ENCODE measurements at places on chromosomes 12 and 14.

GRCh38 chr12:3142386-3142785, 65.2 kb downstream of the TSPAN9 start:
- DNase-seq = no peak

DNA sequence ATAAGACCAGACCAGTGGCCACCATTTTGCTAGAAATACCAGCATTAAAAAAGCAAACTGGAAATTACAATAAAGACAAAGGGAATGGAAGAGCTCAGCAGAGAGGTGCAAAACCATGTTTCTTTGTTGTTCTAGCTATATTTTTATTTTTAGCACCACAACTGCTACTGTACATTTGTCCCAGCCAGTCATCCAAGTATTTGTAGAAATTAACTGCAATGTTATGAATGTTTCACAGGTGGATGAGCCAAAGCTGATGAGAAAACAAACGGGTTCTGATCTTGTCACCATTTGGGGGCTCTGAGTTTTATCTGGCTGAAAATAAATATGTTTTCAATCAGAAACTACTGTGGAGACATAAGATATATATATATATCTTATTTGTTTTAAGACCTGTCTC, 24.9 kb upstream of the GCH1 start:
- no peak for DNase-seq

GRCh38 chr12:74227846-74228545, 309.6 kb upstream of the ATXN7L3B start:
- DNase-seq = no peak

DNA sequence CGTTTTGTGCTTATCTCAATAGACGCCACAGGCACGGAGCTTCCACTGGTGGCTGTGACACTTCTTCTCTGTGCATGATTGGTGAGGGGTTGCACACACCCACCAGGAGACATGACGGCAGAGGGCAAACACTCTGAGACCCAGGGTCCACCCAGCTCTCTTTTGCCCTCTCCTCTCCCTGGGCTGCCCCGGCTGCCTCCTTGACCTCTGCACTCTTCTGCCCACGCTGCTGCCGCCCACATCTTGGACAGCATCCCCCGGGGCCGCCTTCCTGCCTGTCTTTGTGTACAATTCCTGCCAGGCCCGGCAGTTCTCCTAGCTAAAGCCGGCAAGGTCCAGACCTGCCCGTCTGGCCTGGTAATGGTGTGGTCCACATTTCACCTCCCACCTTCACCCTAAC, 44.7 kb downstream of the DPF3 start:
- DNase-seq = no peak

GRCh38 chr12:92439420-92439805, 263.4 kb upstream of the PLEKHG7 start:
- DNase-seq = no peak

DNA sequence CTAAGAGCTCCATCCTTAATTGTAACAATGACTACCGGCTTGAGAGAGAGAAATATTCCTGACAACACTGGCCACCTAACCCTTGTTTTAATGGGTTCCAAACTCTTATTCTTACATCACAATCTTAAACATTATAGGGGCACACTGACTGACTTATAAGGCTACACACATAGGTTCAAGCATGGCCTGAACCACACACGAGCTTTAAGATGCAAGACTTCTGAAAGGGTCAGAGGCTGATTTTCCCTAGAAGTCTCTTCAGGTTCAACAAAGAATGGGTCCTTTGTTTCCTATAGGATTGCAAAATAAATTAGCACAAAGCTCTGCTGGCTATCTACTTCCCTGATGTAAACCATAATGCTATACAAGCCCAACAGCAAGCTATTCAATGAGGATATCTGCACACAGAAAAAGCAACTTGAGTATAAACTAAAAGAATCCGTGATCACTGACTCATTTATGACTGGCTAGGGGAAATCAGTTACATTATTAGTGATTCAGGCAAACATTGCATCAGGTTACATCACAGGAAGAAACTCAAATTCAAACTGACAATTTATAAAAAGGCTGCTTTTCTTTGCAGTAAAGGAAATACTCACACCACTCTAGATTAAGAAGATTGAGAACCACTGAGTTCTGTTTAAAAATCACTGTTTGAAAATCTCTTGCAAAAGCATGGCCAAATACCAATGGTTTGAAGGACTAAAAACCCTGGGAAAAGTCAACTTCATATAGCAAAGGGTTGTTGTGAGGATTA, 8.5 kb downstream of the BTG1 start:
- DNase-seq = no peak

DNA sequence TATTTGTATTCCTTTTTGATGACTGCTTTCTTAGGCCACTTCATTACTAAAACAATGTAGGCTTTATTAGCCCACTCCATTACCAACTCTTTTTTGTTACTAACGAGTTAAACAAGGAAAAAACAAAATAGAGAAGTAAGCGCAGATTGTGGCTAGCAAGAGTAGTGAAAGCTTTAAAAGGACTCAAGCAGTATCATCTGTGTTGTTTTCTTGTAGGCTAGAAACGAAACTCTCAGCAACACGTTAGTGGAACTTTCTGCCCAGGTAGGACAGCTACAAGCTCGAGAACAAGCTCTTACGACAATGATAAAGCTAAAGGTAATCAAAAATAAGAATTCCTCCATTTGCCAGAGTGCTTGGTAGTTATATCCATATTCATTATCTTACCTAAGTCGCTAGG, 11.1 kb downstream of the CCDC62 start:
- no peak for DNase-seq

DNA sequence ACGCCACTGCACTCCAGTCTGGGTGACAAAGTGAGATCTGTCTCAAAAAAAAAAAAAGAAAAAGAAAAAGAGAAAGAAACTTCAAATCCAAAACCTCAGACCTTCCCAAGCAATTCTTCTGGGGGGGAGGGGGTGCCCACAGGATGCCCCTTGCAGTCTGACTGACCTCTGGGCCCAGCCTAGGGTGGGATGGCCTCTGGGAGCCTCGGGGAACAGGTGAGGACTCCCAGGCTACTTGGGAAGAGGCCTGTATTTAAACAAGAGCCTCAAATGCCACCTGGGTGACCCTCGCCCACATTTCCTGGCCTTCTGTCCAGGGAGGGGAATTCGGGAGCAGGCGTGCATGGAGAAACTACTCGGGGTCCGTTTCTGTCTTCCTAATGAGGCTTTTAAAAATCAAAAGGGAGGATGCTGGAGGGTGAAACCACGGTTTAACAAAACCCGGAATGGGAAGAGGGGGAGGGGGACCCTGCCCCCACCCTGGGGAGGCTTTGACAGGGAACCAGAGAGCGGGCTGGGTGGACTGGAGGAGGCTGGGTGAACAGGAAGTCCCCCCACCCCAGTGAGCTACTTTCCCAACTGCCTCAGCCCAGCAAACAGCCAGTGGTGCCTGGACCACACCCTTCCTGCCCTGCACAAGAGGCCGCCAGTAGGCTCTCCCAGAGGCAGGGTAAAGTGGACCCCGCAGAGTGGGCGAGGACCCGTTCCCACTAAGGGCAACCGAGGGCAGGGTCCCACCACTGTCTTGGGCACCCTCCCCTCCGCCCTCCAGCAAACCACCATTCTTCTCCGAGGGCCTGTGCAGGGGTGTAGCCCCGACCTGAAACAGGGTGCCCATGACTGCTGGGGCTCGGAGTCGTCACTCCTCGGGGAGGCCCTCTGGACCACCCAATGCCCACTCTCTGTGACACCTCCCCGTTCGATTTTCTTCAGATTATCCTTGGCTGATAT, 1.5 kb upstream of the FBRSL1 start:
- no peak for DNase-seq

GRCh38 chr12:131101006-131101405, 147.3 kb downstream of the ADGRD1 start:
- no peak for DNase-seq

DNA sequence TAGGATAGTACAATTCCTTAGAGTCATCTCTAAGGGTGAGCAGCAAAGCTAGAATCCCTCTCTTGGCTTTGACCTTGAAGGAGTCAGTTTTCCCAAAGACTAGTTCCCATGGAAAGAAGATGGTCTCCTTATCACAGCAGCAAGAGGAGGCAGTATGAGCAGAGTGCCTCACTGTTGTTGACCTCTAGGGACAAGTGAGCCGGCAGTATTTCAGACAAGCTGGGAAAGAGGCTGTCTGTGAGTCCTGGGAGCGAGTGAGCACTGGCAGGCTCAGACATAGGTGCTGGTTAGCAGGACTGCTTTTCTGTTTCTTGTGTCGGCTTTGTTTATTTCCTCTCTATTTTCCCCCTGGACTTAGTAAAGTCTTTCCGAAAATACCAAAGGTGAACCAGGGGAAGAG, 60.7 kb downstream of the NTF3 start:
- no peak for DNase-seq
